ENCODE measurements at places on chromosomes 7 and 10.

DNA sequence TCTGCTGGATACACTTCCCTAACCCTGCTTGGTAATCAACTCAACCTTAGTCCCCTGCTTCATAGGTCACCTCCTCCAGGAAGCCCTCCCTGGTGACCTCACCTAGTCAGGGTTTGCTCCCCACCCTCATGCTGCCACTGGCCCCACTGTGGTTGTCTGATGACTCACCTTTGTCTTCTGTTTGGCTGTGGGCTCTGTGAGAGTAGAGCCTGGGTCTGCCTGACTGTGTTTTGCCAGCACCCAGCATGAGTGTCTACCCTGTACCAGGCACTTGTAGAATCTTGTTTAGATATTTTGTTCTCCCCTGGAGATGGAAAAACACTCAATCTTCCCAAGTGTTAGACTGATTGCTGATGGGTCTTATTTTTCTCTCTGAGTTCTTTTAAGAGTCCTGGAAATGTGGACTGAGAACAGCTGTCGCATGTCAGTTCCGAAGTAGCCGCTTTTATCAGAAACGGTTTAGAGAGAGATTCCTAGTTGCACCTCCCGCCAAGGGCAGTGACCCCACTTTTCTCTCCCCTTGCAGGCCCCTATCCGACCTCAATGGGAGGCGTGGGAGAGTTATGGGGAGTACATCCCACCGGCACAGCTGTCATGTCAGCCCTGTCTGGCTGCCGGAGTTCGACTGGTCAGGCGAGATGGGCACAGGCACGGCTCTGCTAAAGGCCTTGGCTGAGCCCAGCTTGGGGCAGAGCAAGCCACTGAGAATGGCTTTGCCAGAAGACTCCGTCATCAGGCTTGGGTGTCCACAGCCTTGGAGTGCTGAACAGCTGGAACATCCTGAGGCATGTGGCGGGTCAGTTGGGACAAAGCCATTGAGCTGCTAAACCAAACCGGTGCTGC lies 134.3 kb downstream of the GRK5 start:
- DNase-seq, result no peak

DNA sequence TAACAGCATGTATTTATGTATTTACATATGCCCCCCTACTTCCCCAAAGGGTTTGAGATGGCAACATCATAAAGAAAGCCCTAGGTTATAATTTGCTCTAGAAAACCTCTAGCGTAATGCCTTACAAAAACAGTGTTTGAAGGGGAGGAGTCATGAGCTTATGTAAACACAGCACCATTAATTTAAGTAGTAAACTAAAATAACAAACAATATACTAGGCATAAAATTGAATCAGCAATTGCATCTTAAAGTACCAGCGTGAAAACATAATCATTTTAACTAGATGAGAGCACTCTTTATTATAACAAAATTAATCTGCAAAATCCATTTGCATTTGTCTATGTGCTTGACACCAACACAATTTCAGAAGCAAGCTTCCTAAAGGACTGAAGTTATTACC lies 507.2 kb upstream of the NRP1 start:
- no peak for DNase-seq

GRCh38 chr7:101814081-101814990 lies 3.1 kb upstream of the CUX1 start:
- DNase-seq, result peak; percentile 81

GRCh38 chr7:128947854-128948253 lies 10.1 kb downstream of the IRF5 start:
- no peak for DNase-seq

DNA sequence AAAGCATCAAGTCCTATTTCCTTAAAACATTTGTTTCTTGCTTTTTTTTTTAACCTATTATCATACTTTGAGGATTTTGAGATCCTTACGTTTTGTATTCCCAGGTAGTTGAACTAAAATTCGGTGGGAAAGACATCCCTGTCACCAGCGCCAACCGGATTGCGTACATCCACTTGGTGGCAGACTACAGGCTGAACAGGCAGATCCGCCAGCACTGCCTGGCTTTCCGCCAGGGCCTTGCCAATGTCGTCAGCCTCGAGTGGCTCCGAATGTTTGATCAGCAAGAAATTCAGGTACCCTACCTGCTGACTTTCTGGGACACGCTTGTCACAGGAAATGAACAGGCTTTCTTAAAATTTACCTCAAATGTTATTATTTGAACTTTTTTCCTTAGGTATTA lies 83.0 kb upstream of the DNAJB6 start:
- no peak for DNase-seq

DNA sequence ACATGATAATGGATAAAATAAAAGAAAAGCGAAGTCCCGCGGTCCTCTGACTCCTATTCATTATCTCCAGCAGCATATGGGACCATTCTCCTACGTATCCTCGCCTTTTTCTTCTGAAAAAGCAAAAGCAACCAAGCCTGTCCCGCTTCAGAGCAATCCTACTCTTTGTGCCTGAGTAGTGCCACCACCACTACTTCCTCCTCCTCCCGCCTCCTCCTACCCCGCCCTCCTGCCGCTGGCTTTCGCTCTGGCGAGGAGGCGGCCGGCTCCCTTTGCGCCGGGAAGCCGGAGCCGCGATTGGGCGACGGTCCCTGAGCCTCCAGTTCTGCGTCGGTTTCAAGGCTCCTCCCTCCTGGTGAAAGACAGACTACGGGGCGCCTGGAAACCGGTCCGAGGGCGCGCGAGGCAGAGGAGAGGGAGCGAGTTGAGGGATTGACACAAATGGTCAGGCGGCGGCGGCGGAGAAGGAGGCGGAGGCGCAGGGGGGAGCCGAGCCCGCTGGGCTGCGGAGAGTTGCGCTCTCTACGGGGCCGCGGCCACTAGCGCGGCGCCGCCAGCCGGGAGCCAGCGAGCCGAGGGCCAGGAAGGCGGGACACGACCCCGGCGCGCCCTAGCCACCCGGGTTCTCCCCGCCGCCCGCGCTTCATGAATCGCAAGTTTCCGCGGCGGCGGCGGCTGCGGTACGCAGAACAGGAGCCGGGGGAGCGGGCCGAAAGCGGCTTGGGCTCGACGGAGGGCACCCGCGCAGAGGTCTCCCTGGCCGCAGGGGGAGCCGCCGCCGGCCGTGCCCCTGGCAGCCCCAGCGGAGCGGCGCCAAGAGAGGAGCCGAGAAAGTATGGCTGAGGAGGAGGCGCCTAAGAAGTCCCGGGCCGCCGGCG lies at the start of gene FZD1:
Gene FZD1 (plus strand): TSS at position 388 of the 878 bp plus-strand sequence. CDS start 448 bp downstream, at position 836.
- DNase-seq, result peak; percentile 98

GRCh38 chr7:47443049-47443448 lies 138.9 kb downstream of the TNS3 start:
- peak; percentile 62 for DNase-seq

DNA sequence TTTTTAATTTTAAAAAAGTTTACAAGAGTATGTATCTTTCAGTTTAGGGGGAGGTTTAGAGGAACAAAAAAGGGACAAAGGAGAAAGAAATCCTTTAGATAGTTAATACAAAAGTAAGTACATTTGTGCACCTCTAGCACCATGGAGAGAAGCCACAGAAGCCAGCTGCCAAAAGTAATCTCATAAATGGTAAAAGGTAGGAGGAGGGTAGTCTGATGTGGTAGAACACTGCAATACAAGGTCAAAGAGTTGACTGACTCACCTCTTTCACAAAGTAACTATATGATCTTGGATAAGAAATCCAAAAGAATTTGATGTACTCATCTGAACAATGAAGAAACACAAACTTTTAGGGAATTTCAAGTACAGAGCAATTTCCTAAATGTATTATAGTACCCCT lies 68.1 kb downstream of the CNOT4 start:
- DNase-seq, result no peak

GRCh38 chr7:731440-732085 lies 4.5 kb upstream of the PRKAR1B start:
- DNase-seq, result no peak

- DNase-seq, result no peak
Observed at GRCh38 chr10:91843083-91843482, 44.9 kb downstream of the TNKS2 start.

GRCh38 chr10:490256-490655 lies 199.2 kb downstream of the DIP2C start:
- no peak for DNase-seq

GRCh38 chr10:48504141-48504885 lies 100.6 kb downstream of the ARHGAP22 start:
- peak; percentile 57 for DNase-seq

- no peak for DNase-seq
Observed at GRCh38 chr10:14532473-14533251, 201.9 kb upstream of the FRMD4A start.

GRCh38 chr10:13784067-13784466 lies 197.3 kb downstream of the PRPF18 start:
- no peak for DNase-seq

DNA sequence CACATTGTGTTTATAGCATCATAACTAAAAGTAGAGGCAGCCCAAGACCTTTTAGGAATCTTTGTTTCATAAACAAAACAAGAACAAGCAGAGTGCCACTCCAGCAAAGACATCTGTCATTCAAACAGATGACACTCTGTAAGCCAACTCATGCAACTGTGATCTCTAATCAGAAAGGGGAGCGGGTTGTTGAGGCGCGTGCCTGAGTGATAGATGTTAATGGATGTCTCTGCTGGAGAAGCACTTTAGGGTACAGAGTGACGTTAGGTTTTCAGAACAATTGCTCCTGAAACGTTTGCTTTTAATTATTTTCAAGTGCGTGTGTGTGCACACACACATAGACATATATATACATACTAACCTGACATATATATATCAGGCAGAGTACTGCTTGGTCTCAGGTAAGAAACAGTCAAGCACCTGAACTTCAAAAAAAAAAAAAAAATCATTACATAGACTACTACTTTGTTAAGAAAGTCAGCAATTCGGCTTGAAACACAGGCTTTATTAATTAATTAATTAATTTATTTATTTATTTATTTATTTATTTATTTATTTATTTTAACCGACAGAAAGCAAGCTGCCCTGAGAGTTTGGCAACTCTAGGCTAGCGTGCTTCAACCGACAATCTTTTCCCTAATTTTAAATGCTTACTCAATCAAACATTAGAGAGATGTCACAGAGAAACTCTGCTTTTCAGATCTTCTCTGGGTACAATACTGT lies 109.1 kb downstream of the POU6F2 start:
- no peak for DNase-seq

DNA sequence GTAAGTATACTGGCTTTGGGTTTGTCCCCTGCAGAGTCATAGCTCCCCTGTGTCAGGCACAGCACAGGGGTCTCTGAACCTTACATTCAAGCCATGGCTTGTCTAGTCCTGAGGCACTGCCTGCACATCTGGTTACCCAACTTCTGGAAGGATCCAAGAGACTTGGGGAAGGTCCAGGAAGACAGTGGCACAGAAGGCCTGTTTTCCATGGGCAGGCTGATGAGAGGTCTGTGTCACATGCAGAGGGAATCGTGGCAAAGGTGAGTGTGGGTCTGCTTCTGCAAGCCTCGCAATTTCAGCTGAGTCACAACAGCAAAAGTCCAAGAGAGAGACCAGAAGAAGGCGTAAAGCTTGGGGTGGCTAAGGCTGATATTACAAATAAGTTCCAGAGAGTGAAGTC lies 28.4 kb upstream of the BMPR1A start:
- DNase-seq, result no peak

DNA sequence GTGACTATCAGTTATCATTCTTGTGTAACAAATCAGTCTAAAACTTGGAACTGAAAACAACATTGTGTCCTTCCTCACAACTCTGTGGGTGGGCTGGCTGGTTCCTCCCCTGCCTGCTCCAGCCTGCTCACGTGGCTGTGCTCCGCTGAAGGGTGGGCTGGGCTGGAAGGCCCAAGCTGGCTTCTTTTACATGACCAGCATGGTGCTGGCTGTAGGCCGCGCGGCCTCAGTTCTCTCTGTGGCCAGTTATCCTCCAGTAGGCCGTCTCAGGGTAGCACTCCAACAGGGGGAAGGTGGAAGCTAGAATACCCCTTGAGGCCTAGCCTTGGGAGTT lies 11.3 kb downstream of the ADAMTS14 start:
- DNase-seq, result no peak

DNA sequence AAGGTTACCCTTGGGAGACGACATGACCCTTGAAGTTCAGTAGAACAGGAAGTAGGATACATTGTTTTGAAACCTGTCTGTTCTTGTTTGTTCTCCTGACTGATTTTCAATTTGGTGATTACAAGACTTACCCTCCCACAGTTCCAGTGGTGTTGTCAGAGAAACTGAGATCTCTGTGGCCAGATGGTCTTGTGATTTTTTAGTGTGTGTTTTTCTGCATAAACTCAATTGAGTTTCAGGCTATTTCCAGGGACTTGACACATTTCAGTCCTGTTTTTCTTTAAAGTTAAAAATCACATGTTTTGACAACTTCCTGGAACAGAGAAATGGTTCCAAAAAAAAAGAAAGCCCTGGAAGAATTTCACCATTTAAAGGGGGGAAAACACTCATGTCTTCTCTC lies 22.3 kb downstream of the PIK3CG start:
- DNase-seq, result no peak

DNA sequence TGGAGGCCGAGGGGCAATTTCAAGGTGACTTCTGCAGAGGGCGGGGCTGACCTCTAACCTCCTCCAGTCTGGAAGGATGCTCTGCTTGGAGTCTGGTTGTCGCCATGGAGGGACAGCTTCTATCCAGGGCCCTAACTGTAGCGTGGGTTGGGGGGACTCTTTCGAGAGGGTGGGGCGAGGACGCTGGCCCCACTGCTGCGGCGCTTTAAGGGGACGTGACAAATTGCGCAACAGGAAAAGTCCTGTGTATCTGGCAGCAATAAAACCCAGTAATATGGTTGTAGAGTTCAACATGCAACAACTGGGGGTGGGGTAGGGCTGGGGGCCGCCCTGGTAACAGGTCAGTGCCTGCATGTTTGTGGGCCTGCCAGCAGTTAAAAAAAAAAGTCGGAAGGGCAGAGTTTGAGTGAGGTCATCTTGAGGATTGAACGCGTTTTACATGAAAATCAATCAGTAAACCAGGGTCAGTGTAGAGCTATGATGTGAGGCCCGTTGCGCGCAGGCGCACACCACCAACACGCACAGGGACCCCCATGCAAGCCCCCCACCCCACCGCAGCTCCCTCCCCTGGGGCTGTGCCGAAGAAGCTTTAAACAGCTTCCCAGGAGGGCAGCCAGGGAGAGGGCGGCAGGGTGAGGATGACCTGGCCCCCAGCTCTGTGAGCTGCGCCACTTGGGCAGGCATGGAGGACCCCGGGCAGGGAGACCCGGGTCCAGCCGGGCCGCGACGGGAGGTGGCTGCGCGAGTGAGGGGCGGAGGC lies 4.3 kb downstream of the SHH start:
- no peak for DNase-seq

GRCh38 chr7:120588416-120588815 lies 269.5 kb downstream of the TSPAN12 start:
- no peak for DNase-seq

DNA sequence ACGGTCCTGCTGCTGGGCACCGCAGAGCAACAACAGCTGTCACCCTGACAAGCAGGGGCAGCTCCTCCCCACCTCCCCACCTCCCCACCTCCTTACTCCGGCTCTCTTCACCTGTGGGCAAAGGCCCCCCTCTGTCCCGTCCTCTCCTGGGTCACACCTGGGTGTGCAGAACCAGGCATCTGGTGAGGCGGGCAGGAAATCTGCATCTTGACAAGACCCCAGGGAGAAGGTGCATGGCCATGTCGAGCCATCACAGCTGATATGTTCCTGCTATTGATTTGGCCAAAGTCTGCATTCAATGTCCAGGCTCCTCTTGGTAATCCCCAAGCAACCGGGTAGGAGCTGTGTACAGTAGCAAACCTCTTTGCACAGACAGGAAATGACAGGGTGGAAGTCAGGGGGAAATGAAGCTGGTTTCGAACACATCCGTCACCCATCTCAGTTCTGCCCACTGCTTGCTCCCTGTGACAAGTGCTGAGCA lies 554.2 kb downstream of the DNAJB6 start:
- no peak for DNase-seq
